ENCODE measurements at places on chromosomes 1 and 21.

GRCh38 chr1:15592285-15592684 is 7.4 kb upstream of the AGMAT start:
- no peak for DNase-seq

DNA sequence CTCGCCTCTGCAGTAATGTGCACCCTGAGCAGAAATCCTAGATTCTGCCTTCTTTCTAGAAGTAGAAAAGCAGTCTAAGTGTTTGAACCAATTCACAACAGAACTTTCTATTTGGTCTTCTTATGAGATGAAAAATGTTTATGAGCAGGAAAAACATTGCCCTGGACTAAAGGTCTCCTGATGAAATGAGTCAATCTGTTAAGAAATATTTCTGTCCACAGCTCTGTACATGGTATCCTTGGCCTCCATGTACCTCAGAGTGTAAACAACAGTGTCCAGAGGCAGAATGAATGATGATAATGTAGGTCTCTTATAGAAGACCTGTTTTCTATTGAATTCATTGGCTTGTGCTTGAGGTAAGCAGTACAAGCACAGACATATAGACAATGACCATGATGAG is 6.2 kb upstream of the APCS start:
- no peak for DNase-seq

DNA sequence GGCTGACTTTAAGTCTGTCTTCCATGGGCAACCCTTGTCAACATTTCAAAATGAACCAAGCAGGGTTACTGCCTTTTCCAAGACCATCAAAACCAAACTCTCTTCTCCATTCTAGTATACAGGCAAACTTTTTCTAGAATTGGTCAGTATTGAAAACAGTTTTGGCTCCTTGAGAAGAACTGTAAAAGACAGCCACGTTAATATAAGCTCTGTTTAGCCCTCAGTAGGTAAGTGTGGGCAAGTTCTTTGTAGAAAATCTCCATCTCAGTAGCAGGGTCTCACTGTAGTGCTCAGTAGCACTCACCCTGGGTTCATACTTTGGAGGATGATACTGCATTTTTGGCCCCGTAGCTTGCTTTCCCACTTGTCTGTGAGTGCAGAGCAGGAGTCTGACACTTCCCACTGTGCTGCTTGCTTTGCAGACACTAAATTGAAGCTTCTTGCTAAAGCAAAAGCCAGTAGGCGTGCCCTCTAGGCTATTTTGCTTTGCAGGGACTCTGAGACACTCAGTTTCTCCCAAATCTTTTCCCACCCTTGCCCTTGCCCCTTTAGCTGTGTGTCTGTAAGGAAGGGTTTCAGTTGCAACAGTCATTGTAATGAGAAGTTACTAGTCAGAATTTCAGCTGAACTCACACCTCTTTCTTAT is 34.3 kb upstream of the CACYBP start:
- no peak for DNase-seq

DNA sequence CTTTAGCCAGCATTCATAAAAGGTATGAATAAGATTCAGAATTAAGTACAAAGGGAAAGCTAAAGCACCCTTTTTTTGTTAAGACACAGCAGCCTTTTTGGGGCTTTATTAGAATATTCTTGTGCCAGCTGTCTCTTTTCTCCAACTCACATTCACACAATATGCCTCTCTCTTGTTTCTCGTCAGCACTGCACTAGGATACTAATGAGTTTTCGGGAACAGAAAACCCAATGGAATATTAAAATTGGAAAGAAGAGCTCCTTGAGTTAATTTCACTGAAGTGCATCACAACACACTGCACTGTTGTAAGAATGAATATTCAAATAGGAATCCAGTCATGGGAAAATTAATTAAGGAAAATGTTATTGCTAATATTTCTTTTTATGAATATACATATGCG is 410.4 kb upstream of the BEND5 start:
- DNase-seq: no peak

GRCh38 chr1:226558036-226558650 is 9.6 kb downstream of the STUM start:
- no peak for DNase-seq

- no peak for DNase-seq
Observed at GRCh38 chr21:16713331-16714117, 799.3 kb upstream of the CXADR start.

GRCh38 chr1:109658533-109659042 is 2.7 kb downstream of the GSTM4 start:
- DNase-seq: no peak

DNA sequence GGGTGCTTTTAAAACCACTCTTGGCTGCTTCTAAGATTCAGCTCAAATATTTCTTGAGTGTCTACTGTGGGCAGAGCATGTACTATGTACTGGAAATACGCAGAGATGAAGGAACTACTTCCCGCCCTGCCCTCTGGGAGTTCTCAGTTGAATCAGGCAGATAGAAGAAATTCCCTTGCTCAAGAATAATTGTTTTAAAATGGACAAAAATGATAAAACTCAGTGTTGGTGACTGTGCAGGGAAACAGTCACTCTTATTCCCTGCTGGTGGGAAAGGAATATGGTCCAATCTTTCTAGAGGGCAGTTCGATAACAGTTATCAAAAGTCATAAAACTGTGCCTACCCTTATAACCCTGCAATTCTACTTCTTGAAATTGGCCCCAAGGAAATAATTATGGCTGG is 16.9 kb upstream of the GRHL3 start:
- no peak for DNase-seq

Data from NCI-H1092 (cell line).